ENCODE measurements at places on chromosomes 7 and 10. TPM values are rescaled to one million over a fixed set of nuclear protein-coding genes. Genes with fewer than 3 reads are reported as not detected.

DNA sequence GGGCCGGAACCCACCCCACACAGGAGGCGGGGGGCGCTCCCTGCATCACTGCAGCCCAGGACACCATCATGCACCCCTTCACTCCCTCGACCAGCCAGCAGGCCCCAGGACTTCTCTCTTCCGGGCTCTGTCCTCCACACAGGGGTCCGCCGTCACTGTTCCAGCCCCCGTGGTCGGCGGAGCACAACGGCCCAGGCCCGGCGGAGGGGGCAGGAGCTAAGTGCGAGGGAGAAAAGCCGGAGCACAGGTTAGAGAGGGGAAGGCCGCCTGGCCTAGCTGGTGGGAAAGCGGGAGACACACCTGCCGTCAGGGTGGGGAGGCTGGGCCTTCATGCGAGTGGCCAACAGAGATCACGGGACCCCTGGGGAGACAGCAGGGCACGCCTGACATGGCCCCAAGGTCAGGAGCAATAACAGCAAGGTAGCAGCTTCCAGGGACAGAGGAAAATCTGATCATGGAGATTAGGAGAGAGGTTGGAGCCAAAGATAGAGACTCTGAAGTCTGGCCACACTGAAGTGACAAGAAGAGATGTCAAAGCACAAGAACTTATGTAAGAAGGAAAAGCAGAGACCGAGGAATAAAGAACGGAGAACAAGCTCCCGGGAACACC is 151.1 kb downstream of the MAD1L1 start:
- DNase-seq = no peak

GRCh38 chr7:142859829-142860228 is 5.0 kb downstream of the EPHB6 start:
- DNase-seq = no peak

GRCh38 chr10:117502421-117503243 is 39.9 kb upstream of the EMX2 start:
- no peak for DNase-seq

- no peak for DNase-seq
Measured at GRCh38 chr7:70456719-70457118, 675.2 kb upstream of the GALNT17 start.

The GRID2IP gene
- 0.18 TPM for total RNA-seq

Measured in sciatic nerve (tissue), 2 donors.